ENCODE measurements at places on chromosomes 12 and 14.

DNA sequence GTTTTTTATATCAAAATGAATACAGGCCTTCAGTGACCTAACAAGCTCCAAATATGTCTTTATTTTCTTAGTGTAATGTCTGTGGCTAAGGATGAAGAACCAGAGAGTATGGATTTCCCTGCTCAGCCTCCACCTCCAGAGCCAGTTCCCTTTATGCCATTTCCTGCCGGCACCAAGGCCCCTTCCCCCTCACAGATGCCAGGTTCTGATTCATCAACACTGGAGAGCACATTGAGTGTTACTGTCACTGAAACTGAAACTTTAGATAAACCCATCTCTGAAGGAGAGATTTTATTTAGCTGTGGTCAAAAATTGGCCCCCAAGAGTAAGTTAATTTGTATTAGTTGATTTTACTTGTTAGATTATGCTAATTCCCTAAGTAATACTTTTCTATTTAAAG, 61.0 kb downstream of the KIAA0586 start:
- no peak for DNase-seq

GRCh38 chr14:47596232-47596631, 79.2 kb downstream of the MDGA2 start:
- DNase-seq: no peak

DNA sequence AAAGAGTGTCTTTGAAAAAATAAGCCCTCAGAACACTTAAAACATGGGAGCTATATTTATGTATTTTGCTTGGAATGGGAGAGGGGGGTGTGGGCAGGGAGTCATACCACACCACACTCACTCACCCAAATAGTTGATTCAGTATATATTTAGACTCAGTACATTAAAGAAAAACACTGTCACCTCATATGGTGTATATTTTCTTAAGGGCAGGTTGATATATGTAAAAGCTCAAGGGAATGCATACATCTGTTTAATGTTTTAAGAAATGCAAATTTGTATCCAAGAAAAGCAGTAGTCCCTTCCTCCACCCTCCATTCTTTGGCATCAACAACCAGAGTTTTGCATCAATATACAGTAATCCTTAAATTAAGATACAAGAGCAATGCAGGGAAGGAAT, 1.4 kb downstream of the NFYB start:
- DNase-seq: no peak

- DNase-seq: no peak
Observed at GRCh38 chr14:50051106-50051505, 65.3 kb downstream of the VCPKMT start.

GRCh38 chr14:76309572-76310162, 66.3 kb upstream of the ESRRB start:
- no peak for DNase-seq

DNA sequence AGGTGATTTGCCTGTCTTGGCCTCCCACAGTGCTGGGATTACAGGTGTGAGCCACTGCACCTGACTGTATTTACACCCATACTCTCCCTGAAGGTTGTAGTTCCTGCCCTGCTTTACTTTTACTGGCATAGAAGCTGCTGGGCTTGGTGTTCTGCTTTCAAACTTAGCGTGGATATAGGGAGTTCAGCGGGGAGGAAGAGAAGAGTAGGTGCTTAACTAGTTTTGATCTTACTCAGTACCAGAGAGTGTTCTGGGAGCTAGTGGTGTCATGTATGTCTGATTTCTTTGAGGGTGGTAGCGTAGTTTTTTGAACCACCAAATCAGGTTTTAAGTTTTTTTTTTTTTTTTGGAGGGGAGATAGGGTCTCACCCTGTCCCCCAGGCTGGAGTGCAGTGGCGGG, 13.8 kb downstream of the RCOR1 start:
- no peak for DNase-seq

DNA sequence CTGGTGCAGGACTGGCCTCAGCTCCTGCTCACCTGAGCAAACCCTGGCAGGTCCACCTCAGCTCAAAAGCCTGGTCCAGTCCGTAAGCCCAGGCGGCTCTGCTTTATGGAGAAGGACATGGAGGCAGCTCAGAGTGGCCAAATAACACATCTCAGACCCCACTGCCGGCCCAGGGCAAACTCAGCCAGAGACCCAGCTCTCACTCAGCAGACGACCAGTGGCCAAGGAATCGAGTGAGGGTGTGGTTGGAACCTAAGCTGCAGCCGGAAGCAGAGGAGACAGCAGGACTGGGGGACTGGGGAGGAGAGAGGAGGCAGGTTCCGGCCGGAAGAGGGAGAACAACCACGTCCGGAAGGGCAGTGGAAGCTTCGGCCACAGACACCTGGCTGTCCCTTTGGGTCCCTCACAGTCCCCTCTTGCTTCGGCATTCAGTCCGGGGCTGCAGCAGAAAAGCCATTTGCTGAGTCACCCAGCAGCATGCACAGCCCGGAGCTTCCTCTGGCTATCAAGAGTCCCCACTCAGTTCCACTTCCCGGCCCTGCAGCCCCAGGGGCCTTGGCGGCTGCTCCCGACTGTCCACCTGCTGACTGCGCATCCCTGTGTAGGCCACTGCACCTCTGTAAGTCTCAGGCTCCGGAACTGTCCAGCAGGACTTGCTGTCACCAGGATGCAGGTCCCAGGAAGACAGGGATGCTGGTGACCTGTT, 104.0 kb downstream of the CALM1 start:
- DNase-seq: no peak

DNA sequence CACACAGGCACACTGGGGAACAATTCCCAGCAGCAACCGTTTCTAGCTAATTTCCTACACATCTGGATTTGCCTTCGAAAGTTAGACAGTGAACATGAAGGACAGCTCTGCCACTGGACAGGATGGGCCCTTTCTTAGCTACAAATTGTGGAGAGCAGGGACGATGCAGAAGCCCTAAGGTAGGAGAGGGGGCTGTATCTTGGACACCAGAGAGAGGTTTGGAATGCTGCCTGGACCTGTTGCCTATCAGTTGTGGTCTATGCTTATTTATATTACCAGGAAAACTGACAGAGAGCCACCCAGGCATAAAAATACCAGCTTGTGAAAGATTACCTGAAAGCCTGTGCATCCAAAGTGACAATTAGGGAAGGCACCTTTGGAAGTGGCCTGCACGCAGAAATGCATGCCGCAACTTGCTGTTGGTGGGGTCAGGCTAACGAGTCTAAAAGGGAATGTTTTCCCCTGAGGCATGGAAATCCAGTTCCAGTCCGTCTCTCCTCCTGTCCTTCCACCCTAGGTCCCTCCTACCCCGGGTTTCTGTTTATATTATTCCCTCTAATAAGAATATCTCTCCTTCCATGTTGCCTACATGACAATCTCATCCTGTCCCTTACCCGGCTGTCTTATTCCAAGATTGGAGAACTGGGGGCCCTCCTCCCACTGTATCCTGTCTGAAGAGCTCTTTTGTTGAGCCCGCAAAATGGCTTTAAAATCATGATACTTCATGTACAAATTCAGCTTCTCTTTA, 60.2 kb downstream of the MDM2 start:
- no peak for DNase-seq

DNA sequence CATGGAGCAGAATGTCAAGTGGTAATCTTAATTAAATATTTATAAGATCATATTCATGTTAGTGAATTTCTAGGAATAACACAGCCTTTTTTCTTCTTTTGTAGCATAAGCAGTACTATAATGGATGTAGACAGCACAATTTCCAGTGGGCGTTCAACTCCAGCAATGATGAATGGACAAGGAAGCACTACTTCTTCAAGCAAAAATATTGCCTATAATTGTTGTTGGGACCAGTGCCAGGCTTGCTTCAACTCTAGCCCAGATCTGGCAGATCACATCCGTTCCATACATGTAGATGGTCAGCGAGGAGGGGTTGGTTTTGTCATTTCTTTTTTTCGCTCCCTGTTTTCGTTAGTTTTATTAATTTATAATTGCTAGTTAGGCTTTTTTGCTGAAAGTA, 23.1 kb downstream of the AEBP2 start:
- DNase-seq: no peak

GRCh38 chr12:79191391-79191790, 326.8 kb downstream of the SYT1 start:
- DNase-seq: no peak

DNA sequence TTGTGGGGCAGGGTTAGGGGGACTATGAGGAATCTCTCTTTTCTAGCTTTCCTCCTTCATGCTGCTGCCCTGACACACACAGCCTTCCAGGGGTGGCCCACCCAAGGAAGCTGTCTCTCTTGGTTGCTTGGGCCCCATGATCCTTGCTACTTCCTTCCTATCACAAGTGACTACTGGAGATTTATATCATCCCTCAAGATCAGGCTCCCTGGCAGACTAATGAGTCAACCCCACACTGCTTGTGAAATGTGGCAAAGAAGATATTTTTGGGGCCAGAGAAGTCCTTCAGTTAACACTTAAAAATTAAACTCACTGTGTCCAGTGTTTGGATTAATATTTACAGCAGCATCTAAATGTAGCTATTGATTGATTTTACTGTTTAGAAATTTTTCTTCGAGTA, 1.5 kb downstream of the OR4E1 start:
- DNase-seq: no peak

- DNase-seq: no peak
Observed at GRCh38 chr12:96986883-96987523, 79.9 kb downstream of the NEDD1 start.

DNA sequence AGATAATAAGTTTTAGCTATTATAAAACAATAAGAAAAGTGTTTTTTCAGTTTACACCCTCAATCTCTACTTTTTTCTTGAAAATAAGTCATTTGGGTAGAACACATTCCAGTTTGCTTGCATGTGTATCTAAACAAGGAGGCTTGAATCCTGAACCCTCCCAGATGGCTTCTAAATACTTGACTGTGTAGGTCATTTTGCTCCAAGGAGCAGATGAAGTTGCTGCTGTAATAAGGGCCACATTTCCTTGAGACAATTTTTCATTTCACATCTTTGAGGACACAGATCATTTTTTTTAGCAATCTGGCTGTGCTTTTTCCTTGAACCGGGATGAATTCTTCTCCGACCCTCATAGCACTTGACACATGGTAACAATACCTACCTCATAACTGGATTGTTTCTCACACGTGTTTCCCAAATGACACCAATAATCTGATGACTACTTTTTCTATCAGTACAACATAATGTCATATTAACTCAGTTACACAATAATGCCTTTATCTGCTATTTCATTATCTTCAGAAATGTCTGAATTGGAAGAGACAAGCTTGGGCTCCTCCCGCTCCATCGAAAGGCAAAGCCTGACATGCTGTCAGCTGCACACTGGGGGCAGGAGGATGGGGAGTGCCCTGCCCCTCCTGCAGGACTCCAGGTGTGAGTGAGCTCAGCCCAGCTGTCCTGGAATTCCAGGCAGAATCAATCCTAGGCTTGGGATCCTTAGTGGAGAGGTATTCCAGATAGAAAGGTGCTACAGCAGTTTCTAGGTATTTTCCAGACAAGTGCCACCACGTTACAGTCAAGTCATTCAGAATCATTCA, 30.9 kb downstream of the GPHB5 start:
- no peak for DNase-seq

Data from stimulated activated CD4-positive, alpha-beta T cell treated with anti-CD3 and anti-CD28 coated beads, TNF-alpha, amount 100 ng/mL, for 1 hour (primary cell).